ENCODE measurements at places on chromosomes 1 and 21.

DNA sequence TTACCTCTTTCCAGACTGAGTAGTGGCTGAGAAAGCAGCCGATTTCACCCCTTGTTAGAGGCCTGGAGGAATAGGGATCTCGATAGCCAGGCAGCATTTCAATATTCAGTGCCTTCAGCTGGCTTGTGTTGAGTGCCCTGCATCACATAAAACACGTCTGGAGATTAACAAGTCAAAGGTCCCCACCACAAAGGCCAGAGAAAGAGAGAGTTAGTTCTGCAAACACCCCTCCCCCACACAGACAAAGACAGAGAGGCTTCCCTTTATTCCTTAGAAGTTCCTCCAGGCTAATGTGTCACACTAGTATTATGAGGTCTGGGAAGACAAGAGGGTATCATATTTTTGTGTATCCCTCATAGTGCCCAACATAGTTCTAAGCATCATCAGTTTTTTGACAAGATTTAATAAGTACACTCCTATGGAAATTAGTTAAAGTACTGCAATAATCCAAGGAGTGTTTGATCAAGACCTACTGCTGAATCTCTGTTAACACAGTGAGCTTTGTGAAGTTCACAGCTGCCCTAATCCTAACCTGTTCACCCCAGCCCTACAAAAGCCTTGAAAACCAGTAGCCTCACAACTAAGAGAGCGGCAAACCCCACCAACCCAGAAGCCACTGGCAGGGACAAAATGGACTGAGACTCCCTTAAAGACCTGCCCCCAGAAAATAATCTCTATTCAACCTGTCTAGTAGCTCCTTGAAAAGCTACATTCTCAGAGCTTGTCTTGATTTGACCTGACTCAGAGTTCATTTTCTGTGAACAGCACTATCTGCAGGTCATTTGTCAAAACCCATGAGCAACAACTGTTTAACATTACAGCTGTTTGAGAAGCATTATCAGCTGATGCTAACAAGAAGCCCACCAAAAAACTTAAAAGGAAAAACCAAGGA is 91.9 kb downstream of the COLGALT2 start:
- DNase-seq: no peak
- no peak overlapping the region for H3K27ac ChIP-seq
- H3K4me1 ChIP-seq: peaks cover 5% of the 10 kb centered on the region
- peaks cover 5% of the 10 kb centered on the region for H3K36me3 ChIP-seq

DNA sequence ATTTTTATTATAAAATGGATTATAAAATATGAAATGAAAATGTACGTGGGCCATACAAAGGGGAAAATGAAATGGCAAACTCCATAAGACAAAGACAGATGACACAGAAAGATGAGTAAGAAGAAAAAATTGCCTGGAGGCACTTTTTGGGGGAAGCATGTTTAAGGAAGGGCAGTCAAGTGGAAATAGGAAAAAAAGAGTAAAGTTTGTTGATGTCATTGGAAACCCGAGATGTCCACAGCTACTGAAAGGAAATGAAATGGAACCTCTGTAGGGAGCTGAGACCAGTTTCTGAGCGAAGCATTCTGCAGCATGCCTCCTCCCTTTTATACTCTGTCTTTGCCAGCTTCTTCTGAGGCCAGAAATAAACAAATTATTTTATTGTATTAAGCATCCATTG is 203.4 kb upstream of the UBE2U start:
- no peaks in the 10 kb centered on the region for H3K4me1 ChIP-seq
- no peaks in the 10 kb centered on the region for H3K27me3 ChIP-seq
- no peak for DNase-seq
- no peaks in the 10 kb centered on the region for H3K36me3 ChIP-seq

GRCh38 chr1:31376375-31377134 is 3.7 kb upstream of the FABP3 start:
- no peaks in the 10 kb centered on the region for H3K36me3 ChIP-seq
- peaks cover 23% of the 10 kb centered on the region for H3K4me1 ChIP-seq
- H3K27ac ChIP-seq: no peak overlapping the region
- H3K27me3 ChIP-seq: peaks cover 22% of the 10 kb centered on the region
- no peak overlapping the region for H3K4me3 ChIP-seq

- H3K36me3 ChIP-seq: no peaks in the 10 kb centered on the region
- H3K4me3 ChIP-seq: peak overlapping the region; percentile 96
- H3K27me3 ChIP-seq: no peaks in the 10 kb centered on the region
- no peak for DNase-seq
- peak overlapping the region; percentile 99 for H3K27ac ChIP-seq
- peaks cover 30% of the 10 kb centered on the region for H3K4me1 ChIP-seq
Measured at GRCh38 chr1:161313554-161314200, 504 bp upstream of the SDHC start.

GRCh38 chr1:30659702-30660101 is 63.7 kb downstream of the MATN1 start:
- no peaks in the 10 kb centered on the region for H3K4me1 ChIP-seq
- no peak overlapping the region for H3K27ac ChIP-seq
- no peaks in the 10 kb centered on the region for H3K36me3 ChIP-seq
- no peak overlapping the region for H3K4me3 ChIP-seq
- no peak for DNase-seq

DNA sequence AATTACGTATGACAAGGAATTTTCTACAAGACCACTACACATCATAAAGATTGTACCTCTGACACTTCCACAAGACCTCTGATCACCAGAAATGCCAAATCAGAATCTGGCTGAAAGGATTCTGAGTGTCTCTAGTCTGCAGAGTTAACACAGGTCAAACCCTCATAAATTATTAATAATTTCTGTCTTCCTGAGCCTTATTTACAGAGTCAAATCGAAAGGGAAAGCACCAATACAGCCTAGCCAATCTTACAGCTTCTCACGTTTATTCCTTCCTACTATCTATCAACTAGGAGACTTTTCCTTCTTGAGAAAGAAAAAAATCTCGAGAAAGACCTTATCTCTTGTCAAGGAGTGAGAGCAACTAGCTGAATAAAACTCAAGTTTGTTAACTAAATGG is 2151.6 kb downstream of the MRPL39 start:
- H3K4me3 ChIP-seq: no peak overlapping the region
- no peaks in the 10 kb centered on the region for H3K27me3 ChIP-seq
- H3K36me3 ChIP-seq: no peaks in the 10 kb centered on the region
- H3K27ac ChIP-seq: no peak overlapping the region
- no peak for DNase-seq

GRCh38 chr1:153545067-153546055 is at the start of gene S100A4:
S100A4 (minus strand) TSS chr1:153545806; CDS start chr1:153544794, 1,012 bp downstream.
- H3K4me3 ChIP-seq: peak within 1 kb of the TSS; percentile 77
- peaks cover 6% of the 10 kb centered on the region for H3K27me3 ChIP-seq
- H3K36me3 ChIP-seq: no peaks in the 10 kb centered on the region

DNA sequence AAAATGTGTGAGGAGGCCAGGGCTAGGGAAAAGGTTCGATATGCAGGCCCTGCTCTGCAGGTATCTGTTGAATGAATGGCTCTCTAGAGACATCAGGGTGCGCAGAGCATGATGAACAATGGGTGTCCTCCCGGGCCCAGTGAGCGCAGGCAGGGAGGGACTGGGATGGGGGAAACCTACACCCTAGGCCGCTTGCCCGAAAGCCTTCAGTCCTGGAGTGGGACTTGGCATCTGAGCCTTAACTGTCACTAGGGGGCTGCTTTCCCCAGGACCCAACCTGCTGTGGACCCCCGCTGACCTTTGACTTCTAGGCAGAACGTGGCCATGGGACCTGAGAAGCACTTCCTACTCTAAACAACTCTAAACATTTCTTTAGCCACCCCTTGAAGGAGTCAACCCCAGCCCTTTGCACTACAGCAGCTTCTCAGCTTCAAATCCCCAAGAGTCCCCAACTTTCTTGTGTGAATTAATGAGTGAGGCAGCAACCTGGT is 444 bp upstream of the MAP3K6 start:
- peak overlapping the region; percentile 88 for H3K4me3 ChIP-seq
- H3K27me3 ChIP-seq: no peaks in the 10 kb centered on the region
- peaks cover 46% of the 10 kb centered on the region for H3K4me1 ChIP-seq
- no peak for DNase-seq
- H3K27ac ChIP-seq: no peak overlapping the region
- no peaks in the 10 kb centered on the region for H3K36me3 ChIP-seq

- H3K27ac ChIP-seq: no peak within 1 kb of the TSS
- peaks cover 75% of the 10 kb centered on the region for H3K27me3 ChIP-seq
- peaks cover 8% of the 10 kb centered on the region for H3K36me3 ChIP-seq
- peaks cover 14% of the 10 kb centered on the region for H3K4me1 ChIP-seq
Measured at GRCh38 chr1:15246960-15247614, at the start of gene FHAD1. FHAD1 (plus strand) TSS chr1:15247223; CDS start chr1:15251785, 4,562 bp downstream.

- H3K27me3 ChIP-seq: no peaks in the 10 kb centered on the region
- H3K27ac ChIP-seq: no peak overlapping the region
- no peaks in the 10 kb centered on the region for H3K36me3 ChIP-seq
- DNase-seq: no peak
Measured at GRCh38 chr1:211687462-211688215, 12.2 kb upstream of the NEK2 start.

- H3K4me3 ChIP-seq: no peak overlapping the region
- H3K36me3 ChIP-seq: no peaks in the 10 kb centered on the region
- no peak for DNase-seq
- H3K27me3 ChIP-seq: peaks cover 4% of the 10 kb centered on the region
- no peaks in the 10 kb centered on the region for H3K4me1 ChIP-seq
Measured at GRCh38 chr1:82044111-82044510, 243.4 kb downstream of the ADGRL2 start.

DNA sequence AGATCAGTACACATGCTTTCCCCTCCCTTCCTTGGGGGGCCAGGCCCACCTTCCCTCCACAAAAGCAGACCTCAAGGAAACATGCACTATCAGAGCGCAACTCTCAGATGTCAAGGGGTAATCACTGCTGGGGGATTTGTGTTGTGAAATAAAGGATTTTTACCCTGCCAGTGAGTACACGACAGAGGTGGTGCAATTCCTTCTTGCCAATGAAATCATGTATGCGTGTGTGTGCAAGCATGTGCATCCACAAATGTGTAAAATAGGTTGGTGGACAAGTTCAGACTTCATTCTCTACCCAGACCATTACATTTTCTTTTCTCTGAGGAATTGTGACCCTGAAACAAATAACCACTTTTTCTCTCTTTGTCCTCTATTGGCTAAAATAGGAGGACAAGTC is 9.8 kb upstream of the NOS1AP start:
- H3K27ac ChIP-seq: no peak overlapping the region
- DNase-seq: no peak
- no peaks in the 10 kb centered on the region for H3K36me3 ChIP-seq

DNA sequence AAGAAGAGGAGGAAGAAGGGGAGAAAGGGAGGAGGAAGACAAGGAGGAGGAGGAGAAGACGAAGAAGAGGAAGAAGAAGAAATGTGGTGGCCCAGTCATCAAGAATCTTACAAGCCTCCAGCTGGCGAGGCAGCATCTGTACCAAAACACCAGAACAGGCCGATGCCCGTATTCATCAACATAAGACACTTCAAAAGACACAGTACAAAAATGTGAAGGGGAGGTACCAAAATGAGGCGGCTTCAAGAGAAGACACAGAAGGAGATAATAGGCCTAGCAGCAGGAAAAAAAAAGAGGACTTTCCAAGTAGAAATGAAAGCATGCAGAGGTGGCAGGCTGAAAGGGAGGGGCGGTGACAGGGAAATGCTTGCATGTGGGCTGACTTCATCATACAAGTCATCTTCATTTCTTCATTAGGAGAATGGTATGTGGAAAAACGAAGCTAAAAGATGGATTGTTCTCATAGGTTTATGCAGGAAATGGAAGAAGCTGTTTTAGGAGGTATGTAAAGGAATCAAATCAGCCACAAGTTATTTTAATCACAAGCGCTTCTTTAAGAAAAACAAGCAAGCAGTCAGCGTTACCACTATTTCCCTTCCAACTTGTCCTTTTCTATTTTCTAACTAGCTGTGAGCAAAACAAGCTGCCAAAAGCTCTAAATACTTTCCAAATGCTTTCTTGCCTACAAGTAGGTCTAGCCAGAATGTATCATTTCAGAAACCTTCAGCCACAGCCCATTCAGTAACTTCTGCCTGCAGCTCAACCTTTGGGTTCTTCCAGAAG is 192.3 kb downstream of the SLC45A1 start:
- H3K36me3 ChIP-seq: peaks cover 20% of the 10 kb centered on the region
- H3K27me3 ChIP-seq: no peaks in the 10 kb centered on the region
- H3K4me1 ChIP-seq: peaks cover 53% of the 10 kb centered on the region
- H3K27ac ChIP-seq: peak overlapping the region; percentile 33

DNA sequence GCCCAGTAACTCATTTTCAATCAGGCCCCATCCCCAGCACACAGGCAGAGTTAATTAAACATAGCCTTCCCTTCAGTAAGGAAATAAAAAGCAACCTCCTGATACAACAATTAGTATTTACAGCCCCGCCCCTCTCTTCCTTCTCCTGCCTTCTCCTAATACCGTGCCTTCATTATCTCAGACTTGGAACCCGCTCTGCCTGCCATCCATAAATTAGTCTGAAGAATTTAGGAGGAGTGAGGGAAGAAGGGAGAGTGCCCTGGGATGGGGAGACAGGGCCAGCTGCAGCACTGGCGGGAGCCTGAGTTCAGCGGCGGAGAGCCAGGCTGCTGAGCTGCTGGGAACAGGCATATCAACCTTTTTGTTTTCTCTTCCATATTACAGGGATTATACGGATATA is 172.8 kb downstream of the ACTL8 start:
- peaks cover 16% of the 10 kb centered on the region for H3K27me3 ChIP-seq
- H3K4me1 ChIP-seq: no peaks in the 10 kb centered on the region
- no peaks in the 10 kb centered on the region for H3K36me3 ChIP-seq
- H3K27ac ChIP-seq: no peak overlapping the region

- no peak for DNase-seq
- no peaks in the 10 kb centered on the region for H3K27me3 ChIP-seq
- no peak overlapping the region for H3K27ac ChIP-seq
- H3K4me3 ChIP-seq: no peak overlapping the region
- H3K36me3 ChIP-seq: no peaks in the 10 kb centered on the region
- no peaks in the 10 kb centered on the region for H3K4me1 ChIP-seq
Measured at GRCh38 chr1:54248966-54249365, 49.0 kb downstream of the MRPL37 start.

DNA sequence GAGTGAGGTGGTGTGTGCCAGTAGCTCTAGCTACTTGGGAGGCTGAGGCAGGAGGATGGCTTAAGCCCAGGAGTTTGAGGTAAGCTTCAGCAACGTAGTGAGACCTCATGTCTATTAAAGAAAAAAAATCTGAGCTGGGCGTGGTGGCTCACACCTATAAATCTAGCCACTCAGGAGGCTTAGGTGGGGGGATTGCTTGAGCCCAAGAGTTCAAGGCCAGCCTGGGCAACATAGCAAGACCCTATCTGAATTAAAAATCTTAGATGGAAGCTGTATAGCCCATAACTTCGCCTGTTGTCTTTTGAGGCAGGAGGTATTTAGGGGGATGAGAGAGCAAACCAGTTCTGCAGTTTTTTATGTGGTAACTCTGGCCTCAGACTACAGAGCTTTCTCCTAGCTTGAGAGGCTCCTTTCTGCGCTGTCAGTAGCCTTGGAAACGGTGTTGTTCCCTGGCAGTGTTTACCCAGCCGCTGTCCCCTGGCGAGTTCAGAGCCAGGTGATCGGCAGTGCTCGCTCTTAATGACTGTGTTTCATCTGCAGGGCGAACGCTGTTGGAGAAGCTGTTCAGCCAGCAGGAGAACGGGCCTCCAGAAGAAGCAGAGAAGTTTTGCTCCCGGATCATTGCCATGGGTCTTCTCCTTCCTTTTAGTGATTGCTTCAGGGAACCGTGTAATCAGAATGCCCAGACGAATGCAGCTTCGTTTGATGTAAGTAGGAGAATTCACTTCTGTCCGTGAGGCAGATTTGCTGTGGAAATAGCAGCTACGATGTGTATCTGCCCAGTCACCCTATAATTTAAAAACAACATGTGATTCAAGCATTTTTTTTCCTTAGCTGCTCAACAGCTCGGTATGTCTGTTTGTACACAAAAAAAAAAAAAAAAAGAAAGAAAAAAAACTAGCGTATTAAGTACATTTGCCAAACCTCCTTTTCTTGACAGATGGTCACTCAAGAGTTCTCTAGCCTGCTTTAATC is 31.2 kb downstream of the FMN2 start:
- H3K4me3 ChIP-seq: no peak overlapping the region
- H3K4me1 ChIP-seq: no peaks in the 10 kb centered on the region
- H3K36me3 ChIP-seq: peaks cover 4% of the 10 kb centered on the region
- H3K27me3 ChIP-seq: no peaks in the 10 kb centered on the region
